ENCODE measurements at places on chromosomes 16 and 17.

DNA sequence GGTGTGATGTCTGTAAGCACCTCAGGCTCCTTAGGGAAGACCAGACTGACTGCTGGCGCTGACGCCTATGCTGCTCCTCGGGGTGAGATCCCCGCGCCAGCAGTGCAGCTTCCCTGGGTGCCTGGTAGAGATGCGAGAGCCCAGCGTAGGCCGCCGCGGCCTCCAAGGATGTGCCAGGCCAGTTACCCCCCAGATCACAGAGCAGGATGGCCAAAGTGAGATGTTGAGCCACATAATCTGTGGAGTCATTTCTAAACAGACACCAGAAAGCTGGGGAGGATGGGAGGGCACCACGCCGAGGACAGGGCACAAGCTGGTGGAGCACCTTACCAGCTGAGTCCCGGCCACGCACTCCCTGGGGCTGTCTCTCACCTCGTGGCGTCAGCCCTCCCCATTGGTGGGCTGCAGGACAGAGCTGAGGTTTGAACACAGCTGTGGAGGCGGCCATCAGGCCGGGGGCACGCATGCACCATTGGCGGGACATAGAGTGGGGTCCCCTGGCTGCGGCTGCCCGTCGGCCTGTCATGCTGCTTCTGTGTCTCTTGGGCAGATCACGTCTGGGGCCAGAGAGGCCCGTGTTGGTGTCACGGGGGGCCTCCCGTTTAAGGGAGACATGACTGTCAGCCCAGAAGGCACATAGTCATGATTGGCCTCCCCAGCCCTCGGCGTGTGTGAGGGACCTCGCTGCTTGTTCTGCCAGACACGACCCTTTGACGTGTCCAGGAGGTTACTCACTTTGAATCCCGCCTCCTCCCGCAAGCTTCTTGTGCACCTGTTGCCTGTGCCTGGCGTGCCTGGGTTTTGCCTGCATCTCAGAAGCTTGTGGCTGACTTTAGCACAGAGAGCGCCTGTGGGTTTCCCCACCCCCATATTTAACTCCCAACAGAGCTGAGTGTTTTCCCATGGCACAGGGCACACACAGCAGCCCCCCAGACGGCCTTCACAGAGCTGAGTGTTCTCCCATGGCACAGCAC is 21.9 kb downstream of the MAPK8IP3 start:
- no peak for DNase-seq

GRCh38 chr17:11366272-11366850 is 125.3 kb downstream of the SHISA6 start:
- DNase-seq, result no peak

DNA sequence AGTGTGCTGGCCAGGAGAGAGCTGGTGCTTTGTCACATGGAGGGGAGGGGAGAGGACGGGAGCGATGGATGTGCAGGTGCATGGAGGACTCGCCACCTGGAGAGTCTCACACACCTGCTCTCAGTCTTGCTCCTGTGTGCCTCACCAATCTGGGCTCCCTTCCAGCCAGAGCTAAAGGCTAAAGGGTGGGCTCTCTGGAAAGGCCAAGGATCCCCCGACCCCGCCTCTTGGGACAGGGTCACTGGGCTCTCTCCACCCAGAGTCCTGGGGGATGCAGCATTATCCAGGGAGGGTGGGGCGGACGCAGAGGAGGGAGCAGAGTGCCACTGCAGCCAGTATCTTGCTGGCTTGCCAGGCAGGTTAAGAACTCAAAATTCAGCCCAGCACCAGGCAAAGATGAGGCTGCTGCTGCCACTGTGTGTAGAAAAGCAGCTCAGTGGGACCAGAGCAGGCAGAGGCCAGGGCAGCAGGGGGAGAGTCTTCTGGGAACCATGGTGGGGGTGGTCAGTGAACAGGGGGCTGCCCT is 5.4 kb upstream of the STAT5B start:
- DNase-seq, result peak; percentile 74

GRCh38 chr17:65155622-65156021 is 18.5 kb downstream of the RGS9 start:
- DNase-seq, result no peak

DNA sequence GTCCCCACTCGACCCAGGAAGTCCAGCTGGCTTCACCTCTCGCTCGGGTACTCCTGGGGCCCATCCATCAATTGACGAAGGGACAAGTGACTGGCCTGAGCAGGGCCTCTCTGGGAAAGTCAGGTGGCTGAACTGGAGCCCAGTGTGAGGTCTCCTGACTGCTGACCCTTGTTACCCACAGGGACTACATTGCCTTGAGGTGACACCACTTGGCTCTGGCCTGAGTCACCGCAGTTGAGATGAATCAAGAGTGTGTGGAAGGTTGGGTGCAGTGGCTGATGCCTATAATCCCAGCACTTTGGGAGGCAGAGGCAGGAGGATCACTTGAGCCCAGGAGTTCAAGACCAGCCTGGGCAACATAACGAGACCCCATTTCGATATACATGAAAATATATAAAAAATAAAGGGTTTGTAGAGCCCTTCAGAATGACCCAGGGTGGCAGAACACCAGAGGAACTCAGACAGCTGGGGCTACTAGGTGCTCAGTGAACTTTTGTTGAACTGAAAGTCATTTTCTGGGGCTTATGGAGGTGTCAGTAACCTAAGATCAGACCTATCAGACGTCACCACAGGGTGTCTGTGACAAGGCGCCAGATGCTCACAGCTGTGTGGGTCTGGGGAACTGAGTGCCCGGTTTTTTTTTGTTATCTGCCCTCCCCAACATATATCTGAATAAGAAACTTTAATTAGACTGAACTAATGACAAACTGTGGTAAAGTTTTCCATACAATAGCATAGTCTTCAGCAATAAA is 14.8 kb upstream of the ZFP90 start:
- no peak for DNase-seq

GRCh38 chr16:5633845-5634440 is 536.3 kb upstream of the EEF2KMT start:
- DNase-seq, result no peak

DNA sequence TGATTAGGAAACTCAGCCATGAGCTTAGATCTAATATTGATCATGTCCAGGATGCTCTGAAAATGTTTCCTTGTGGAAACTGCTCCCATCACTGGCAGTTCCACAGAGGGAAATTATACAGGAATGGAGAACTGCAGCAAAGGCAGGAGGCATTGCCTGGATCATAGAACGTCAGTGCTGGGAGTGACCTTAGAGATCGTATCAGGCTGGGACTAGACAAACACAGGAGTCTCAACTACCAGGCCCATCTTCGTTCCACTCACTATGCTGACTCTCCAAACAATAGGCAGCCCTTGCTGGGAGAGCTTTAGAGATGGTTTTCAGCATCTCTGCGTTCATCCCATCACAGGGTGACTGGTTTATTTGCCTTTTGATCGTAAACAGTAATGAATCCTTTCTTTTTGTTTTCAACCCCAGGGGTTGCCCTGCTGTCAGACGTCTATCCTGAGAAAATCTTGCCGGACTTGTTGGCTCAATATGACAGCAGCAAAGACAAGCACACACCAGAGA is 130.3 kb downstream of the TANGO6 start:
- no peak for DNase-seq
